ENCODE measurements at places on chromosomes 7 and 10.
A peak's percentile ranks its signal among the peaks of the same experiment; 100 is the strongest.

DNA sequence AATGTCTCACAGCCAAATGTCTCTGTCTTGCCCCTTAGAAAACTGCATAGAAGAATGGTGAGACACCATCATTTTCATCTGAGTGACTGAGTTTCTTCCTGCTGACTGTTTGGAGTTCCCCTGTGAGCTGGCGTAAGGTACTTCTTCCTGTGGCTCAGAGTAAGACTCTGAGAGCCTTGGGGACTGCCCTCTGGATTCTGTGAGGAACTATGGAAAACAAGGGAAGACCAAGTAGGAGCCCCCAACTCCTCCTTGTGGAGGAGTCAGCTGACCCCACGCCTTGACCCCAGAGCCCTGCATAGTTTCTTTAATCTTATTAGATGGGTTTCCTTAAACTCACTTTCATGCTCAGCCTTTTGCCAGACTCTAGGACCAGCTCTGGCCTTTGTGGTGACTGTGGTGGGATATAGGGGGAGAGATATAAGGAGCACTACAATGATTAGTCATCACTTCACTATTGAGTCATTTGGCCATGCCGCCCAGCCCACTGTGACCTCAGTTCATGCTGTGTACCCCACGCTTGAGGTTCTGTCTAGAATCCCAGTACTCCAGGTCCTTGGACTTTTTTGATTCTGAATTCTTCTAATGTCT lies 51.8 kb upstream of the FAM133B start:
- DNase-seq, result no peak
- no peak overlapping the region for H3K4me3 ChIP-seq
- H3K27ac ChIP-seq, result no peak overlapping the region
- H3K36me3 ChIP-seq, result no peaks in the 10 kb centered on the region

GRCh38 chr10:62354916-62355315 lies 19.3 kb upstream of the ZNF365 start:
- no peak overlapping the region for H3K27ac ChIP-seq
- peaks cover 3% of the 10 kb centered on the region for H3K36me3 ChIP-seq
- no peaks in the 10 kb centered on the region for H3K4me1 ChIP-seq
- DNase-seq, result no peak
- H3K4me3 ChIP-seq, result no peak overlapping the region

- no peak overlapping the region for H3K4me3 ChIP-seq
- H3K4me1 ChIP-seq, result peaks cover 9% of the 10 kb centered on the region
- no peaks in the 10 kb centered on the region for H3K27me3 ChIP-seq
Measured at GRCh38 chr10:32995751-32996150, 37.7 kb upstream of the ITGB1 start.

DNA sequence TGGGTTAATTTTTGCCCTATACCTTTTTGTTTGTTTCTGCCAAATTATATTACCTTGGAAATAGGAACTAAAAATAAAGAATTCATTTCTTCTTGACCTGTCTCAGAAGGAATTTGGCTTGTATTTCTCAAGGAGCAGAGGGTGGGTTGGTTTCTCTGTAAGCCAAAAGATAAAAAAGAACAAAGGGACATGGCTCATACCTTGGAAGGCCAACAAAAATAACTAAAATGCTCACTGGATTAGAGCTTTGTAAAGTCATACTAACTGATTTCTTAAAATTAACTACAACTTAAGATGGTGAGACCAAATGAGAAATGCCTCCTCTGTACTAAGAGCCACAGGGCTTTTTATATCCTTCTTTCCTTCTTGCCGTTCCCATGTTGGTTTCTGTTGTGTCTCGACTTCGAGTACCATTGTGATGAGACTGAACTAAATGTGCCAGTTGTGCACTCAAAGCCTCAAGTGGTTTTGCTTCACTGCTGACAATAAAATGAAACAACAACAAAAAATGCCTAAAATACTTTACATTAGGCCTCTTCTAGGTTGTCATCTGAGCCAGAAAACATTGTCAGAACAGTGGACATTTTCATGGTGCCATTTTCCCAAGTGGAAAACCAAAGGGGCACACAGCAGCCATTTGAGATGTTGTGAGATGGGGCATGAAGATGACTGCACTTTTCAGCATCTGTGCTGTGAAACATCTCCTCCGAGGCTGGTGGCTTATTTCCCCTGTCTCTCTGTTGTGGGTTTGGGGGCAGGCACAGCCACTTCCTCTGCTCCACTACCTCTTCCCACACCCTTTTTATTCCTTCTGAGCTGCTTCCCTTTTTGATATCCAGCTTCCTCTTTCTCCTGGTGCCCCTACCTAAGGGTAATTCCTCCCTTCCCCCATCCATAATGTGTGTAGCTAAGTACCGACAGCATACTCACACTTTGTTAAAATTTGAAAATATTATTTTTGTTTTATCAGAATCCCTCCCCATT lies 51.8 kb upstream of the AGR3 start:
- no peaks in the 10 kb centered on the region for H3K27me3 ChIP-seq
- no peaks in the 10 kb centered on the region for H3K4me1 ChIP-seq
- H3K27ac ChIP-seq, result no peak overlapping the region
- no peak overlapping the region for H3K4me3 ChIP-seq
- H3K36me3 ChIP-seq, result no peaks in the 10 kb centered on the region
- DNase-seq, result no peak

DNA sequence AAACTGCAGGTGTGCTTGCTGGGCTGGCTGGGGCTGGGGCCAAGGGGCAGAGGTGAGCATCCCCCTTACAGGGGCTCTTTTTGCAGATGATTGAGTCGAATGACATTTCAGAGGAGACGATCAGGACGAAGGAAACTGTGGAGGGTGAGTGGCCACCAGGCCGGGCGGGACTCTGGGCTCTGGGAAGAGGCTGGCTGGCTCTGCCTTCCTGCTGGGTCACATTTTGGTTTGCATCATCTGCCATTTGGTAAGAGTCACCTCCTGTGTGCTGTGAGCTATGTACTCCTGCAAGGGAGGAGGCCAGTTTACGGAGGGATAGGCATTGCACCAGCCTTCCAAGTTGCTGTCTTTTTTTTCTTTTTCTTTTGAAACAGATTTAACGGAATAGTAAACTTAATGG lies 73.0 kb upstream of the GTF2IRD1 start:
- peaks cover 4% of the 10 kb centered on the region for H3K4me1 ChIP-seq
- H3K27ac ChIP-seq, result no peak overlapping the region
- peaks cover 5% of the 10 kb centered on the region for H3K36me3 ChIP-seq

DNA sequence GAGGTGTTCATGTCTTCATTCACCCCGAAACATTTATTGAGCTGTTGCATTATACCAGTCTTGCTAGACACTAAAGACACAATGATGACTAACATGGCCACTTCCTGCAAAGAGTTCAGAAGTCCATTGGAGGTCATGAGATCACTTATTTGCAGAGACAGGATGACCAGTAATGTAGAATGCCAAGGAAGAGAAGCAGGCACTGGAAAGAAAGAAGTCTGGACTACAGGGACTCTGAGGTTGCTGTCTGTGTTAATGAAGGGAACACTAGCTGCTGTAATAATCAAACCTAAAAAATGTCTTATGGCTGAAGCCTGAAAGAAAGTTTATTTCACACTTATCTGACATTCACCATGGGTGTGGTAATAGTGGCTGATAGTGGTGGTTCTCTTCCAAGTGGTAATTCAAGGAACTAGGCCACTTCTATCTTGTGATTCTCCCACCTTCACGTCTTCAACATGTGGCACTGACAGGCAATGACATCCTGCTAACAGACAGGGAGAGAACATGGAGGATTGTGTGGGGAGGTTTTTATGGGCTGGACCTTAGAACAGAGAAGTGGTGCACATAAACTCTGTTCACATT lies 89.2 kb upstream of the MKLN1 start:
- no peaks in the 10 kb centered on the region for H3K27me3 ChIP-seq
- no peak overlapping the region for H3K27ac ChIP-seq
- DNase-seq, result no peak
- no peaks in the 10 kb centered on the region for H3K36me3 ChIP-seq

DNA sequence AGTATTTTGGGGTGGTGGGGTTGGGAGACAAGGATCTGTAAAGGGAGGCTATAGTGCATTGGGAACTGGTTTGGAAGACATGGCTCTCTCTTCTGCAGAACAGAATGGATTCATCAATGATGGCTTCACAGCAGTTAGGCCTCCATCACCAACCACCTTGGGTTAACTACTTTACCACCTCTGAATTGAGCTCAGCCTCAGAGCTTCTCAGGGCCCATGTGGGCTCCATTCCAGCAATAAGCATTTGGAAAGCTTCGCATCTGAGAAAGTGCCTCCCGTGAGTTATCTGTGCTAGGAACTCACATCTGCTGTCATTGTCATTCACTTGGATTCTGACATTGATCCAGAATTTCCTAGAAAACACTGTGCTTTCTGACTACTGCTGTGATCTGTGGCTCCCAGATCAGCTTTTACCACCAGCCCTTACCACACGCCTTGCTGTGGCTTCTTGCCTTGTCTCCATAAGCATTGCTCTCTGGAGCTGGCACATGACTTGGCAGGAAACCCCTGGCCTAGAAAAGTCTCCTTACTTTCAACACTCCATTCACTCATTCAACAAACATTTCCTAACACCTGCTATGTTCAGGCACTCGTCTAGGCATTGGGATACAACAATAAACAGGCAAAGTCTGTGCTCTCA lies 70.7 kb upstream of the ADO start:
- peak overlapping the region; percentile 50 for H3K27ac ChIP-seq
- H3K27me3 ChIP-seq, result no peaks in the 10 kb centered on the region
- peaks cover 8% of the 10 kb centered on the region for H3K4me1 ChIP-seq
- no peak overlapping the region for H3K4me3 ChIP-seq
- no peaks in the 10 kb centered on the region for H3K36me3 ChIP-seq

DNA sequence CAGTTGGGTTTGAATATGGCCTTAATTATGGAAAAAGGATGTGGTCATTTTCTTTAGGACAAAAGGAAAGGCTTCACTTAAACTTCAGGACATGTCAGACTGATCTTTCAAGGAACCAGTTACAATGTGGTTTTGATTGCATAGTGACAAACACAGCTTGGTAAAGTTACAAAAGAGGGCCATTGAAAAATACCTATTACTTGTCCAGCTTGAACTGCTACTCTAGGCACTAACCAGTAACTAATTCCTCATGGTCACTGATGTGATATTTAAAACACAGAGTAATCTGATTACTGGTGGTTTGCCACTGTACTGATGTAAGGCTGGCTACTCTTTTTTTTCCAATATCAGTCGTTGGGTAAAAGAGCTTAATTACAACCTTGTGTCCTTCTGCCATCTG lies 22.6 kb downstream of the TES start:
- H3K27ac ChIP-seq, result no peak overlapping the region
- H3K4me3 ChIP-seq, result no peak overlapping the region
- peaks cover 25% of the 10 kb centered on the region for H3K4me1 ChIP-seq
- no peaks in the 10 kb centered on the region for H3K36me3 ChIP-seq
- no peaks in the 10 kb centered on the region for H3K27me3 ChIP-seq

GRCh38 chr10:99435986-99436638 lies 5.7 kb upstream of the GOT1 start:
- peaks cover 19% of the 10 kb centered on the region for H3K4me1 ChIP-seq
- H3K36me3 ChIP-seq, result no peaks in the 10 kb centered on the region
- H3K4me3 ChIP-seq, result peak overlapping the region; percentile 69
- DNase-seq, result no peak
- H3K27me3 ChIP-seq, result no peaks in the 10 kb centered on the region

DNA sequence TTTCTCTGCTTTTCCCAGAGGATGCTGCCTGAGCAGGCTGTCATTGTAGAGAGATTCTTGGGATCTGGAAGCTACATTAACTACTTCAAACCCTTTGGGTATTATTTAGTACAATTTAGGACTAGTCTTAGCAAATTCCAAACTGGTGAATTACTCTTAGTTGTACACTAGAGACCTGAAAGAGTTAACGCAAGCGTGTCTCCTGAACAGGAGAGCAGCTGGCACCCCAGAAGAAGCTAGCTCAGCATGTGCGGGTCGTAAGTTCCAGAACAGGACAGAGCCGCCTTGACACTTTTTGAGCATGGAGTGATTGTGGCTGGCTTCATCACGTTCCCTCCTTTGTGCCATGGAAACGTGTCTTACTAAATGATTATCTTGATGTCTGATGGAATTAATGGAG lies 495.7 kb upstream of the TPK1 start:
- no peak overlapping the region for H3K27ac ChIP-seq
- H3K27me3 ChIP-seq, result no peaks in the 10 kb centered on the region
- no peak for DNase-seq
- H3K4me1 ChIP-seq, result no peaks in the 10 kb centered on the region
- no peaks in the 10 kb centered on the region for H3K36me3 ChIP-seq

GRCh38 chr7:27774717-27775328 lies 34.9 kb downstream of the TAX1BP1 start:
- no peaks in the 10 kb centered on the region for H3K27me3 ChIP-seq
- no peaks in the 10 kb centered on the region for H3K4me1 ChIP-seq
- DNase-seq, result no peak
- H3K36me3 ChIP-seq, result peaks cover 2% of the 10 kb centered on the region
- no peak overlapping the region for H3K4me3 ChIP-seq
- H3K27ac ChIP-seq, result no peak overlapping the region

GRCh38 chr7:92767437-92767836 lies 68.9 kb downstream of the CDK6 start:
- H3K27ac ChIP-seq, result no peak overlapping the region
- H3K4me1 ChIP-seq, result peaks cover 47% of the 10 kb centered on the region
- H3K36me3 ChIP-seq, result peaks cover 4% of the 10 kb centered on the region
- H3K27me3 ChIP-seq, result no peaks in the 10 kb centered on the region
